Sciatic nerve (tissue), 2 donors: ENCODE measurements at places on chromosomes 7 and 10.

DNA sequence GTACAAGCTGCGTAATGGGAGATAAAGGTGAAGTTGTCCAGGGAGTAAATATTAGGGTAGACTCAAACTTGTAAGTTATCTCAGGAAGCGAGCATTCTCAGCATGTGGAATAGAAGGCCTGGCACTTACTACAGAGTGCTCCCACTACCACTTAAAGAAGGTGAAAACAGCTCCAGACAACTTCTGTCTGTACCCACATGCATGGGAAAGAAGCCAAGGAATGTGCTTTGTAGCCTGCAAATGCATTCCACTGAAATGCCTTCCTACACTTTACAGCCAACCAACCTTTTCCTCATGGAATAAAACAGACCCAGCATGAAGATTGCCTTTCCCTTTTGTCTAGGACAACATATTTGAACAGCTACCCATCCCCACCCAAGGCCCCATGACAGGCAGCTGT is 45.4 kb upstream of the NPSR1 start:
- DNase-seq = no peak

DNA sequence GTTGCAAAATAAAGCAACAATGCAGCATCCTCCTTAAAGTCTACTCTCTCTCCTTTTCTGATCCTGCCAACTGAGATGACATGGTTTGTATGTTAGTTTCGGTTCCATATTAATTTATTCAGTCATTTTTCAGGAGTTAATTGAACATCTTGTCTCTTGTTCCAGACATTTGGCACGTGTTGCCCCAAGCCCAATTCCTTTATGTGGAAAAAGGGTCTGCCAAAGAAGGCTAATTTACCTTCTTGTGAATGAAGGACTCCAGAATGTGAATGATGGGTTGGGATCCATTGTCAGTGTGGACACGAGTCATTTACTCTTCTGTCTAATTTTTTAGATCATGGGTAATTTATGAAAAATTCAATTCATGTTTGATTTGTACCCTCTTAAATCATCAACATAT is 350.9 kb upstream of the LRGUK start:
- no peak for DNase-seq

- no peak for DNase-seq
Measured at GRCh38 chr7:27251652-27252590, 9.3 kb downstream of the EVX1 start.

- no peak for DNase-seq
Measured at GRCh38 chr7:43872406-43873110, 3.2 kb upstream of the MRPS24 start.

GRCh38 chr10:127905848-127906261 is 1.0 kb upstream of the PTPRE start:
- DNase-seq = no peak

- no peak for DNase-seq
Measured at GRCh38 chr7:65430344-65431186, 56.9 kb downstream of the ZNF92 start.

DNA sequence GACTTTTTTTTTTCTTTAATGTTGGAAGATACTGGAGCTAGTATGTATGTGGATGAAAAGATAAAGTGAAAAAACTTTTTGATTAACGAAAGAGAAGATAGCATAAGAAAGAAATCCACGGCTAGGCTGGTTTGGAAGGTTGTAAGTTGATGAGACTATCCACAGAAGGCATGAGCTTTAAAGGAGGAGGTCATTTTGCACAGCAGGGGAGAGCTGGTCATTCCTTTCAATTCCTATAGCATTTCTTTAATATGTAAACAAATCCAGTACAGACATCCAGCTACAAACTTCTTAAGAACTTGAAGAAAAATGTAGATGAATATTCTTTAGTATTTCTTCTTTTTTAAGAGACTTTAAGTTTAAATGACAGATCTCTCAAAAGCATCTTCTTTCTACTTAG is 281.3 kb downstream of the CACNA2D1 start:
- DNase-seq = no peak

DNA sequence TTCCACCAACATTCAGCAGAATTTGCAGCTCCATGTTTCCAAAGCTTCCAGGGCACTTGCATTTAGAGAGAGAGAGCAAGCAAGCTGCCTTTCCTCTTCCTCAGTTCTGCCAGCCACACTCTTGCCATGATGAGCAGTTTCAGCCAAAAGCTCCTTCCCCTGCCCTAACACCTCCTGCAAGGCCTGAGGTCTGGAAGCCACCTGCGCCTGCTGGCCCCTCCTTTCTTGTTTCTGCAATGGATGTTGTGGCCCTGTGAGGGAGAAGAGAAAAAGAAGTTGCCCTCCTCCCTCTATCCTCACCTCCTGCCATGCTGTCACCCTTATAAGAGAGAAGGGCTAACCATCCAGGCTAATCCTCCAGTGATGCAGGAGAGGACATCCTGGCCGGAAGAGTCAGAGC is 48.7 kb downstream of the IKZF1 start:
- DNase-seq = no peak

GRCh38 chr7:121153995-121154394 is 165.5 kb downstream of the CPED1 start:
- DNase-seq = no peak

DNA sequence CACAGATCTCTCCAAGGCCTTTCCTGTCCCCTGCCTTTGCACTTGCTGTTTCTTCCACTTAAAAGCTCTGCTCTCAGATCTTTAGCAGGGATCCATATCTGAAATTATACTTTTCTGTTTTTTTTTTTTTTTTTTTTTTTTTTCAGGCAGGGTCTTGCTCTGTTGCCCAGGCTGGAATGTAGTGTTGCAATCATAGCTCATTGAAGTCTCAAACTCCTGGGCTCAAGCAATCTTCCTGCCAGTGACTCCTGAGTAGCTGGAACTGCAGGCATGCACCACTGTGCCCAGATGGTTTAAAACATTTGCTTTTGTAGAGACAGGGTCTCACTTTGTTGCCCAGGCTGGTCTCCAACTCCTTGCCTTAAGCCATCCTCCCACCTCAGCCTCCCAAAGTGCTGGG is 5.0 kb upstream of the TSPAN15 start:
- no peak for DNase-seq

DNA sequence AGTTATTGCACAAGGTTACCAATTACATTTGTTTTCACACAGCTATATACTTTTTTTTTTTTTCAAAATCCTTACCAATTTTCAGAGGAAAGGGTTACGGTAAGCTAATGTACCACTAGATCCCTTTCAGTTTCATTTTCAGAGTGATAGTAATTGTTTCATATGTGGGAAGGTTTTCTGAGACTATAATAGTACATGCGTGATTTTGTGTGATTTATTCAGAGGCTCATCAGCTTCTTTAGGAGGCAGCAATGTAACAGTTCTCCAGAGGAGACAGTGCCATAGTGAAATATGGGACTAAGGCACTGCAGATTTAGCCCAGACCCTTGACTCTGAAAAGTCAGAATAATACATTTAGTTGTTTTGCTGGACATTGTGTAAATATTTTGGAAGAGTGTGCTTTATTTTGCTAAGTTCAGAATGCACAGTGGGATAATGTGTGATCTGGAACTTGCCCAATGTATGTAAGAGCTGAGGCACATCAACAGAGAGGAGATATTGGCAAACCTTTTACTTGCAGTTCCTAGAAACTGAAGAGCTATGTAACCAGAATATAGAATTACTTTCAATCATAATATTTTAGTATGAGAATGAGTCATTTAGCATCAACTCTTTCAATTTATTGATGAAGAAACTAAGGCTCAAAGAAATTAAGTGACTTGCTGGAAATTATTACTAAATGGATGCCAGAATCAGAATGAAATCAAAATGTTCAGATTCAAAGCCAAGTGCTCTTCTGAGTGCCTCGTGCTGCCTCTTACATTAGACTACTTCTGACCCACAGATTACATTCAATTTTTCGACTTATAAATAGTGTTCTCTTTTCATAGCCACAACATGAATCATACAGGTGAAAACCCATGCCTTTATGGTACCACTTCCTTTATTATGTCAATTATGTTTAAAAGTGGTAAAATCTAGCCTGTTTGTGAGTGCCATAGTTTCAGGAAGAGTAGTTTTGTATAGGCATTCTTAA is 207.7 kb upstream of the TEX47 start:
- DNase-seq = no peak

DNA sequence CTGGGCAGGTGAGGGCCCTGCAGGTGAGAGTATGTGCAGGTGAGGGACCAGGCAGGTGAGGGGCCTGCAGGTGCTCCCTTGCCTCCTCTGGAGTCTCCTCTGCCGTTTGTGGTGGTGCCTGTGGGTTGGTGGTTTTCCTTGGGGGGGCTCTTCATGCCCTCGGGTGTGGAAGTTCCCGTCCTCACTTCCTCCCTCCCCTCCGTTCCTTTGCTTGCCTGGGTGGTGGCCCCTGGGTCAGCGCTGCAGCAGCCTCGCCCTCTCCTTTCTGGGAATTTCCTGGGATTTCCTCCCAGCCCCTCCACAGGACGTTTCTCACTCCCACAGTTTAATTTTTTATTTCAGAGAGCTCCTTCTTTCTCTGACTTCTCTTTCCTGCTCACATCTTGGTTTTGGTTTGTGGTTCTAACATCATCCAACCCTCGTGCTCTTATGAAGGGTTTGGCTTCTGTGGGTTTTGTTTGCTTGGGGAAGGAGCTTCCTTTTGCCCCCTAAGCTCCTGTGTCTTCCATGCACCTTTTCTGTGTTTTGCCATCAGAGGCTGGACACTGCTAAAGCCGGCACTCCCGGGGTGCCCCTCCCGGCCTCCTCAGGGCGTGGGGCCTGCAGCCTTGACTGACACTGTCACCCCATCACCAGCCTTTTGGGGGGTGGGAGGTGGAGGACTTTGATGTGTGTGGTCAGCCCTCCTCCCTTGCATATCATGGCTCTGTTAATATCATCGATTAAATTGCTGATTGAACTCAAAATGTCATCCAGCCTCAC is 29.2 kb upstream of the ADGRA1 start:
- no peak for DNase-seq

- DNase-seq = peak; percentile 45
Measured at GRCh38 chr7:47283497-47284131, 298.3 kb downstream of the TNS3 start.

DNA sequence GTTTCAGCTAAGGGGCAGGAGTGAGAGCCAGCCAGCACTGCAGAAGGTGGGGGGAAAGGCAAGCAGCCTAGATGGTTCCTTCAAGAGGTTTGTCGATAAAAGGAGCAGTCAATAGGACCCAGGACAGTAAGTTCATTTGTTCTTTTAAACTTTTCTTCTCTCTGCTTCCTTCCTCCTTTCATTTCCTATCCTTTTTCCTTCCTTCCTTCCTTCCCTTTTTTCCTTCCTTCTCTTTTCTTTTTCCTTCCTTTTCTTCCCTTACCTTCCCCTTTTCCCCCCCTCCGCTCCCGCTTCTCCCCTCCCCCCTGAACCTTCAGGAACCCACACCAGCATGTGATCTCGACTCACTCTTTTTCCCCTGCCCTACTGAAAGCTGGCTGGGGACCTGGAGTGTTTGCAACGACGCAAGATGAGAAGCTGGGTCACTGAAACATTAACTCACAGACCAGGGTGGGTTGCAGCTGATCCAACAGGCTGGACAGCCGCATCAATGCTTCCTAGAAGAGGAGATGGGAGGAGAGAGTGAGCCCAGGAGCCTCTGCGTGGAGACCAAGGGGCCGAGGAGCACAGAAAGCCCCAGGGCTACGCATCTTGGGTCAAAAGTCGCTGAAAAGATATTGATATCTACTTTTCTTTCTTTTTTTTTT is 103.4 kb upstream of the SDK1 start:
- peak; percentile 5 for DNase-seq

DNA sequence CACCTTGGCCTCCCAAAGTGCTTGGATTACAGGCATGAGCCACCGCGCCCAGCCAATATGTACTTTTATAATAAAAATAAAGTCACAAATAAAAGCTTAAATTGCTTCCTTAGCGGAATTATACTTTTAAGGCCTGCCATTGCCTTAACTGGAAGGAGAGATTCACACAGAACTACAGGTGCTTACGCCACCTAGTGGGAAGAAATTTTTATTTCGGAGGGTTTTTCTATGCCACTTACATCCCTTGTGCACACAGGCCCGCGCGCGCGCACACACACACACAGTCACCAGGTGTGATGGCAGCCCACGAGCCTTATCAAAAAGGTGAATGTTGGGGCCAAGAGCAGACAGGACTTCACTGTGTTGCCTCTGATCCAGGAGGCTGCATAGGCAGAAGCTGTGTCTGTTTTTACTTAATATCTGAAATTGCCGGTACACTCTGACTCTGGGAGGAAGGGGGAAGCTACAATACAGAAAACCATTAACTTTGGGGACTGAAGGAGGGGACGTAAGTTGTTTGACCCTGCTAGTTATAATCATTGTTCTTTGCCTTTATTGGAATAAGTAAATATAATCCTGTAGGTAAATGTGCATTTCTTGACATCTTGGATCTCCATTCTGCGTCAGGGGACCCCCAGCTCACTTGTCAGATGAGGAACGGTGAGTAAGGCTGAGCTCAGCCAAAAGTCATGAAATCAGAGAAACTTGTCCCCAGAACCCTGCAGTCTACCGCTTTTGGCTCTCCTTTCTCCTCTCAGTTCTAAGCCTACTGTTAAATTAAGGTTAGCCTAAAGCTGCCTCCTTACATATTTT is 87.1 kb downstream of the SLC16A9 start:
- DNase-seq = no peak

- no peak for DNase-seq
Measured at GRCh38 chr10:62063795-62064472, 162.4 kb downstream of the ARID5B start.

DNA sequence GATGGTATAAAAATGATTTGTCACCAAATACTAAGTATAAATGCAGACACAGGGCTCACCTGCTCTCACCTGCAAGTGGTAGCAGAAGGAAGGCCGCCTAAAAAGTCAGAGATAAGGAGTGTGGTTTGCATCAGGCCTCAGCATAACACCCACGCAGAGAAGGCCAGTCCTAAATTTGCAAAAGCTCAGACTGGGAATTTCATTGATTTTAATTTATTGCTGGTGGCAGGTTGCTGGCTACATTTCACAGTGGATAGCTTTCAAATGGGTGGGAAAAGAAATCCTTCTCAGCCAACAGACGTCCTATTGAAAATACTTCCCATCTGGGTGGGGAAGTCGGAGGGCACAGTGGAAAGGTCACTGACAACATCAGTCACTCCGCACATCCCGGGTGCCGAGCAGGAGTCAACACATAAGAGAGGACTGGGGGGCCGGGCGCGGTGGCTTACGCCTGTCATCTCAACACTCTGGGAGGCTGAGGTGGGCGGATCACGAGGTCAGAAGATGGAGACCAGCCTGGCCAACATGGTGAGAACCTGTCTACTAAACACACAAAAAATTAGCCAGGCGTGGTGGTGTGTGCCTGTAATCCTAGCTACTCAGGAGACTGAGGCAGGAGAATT is 561.8 kb upstream of the MKI67 start:
- no peak for DNase-seq

GRCh38 chr7:77679608-77680007 is 16.7 kb upstream of the RSBN1L start:
- DNase-seq = no peak

DNA sequence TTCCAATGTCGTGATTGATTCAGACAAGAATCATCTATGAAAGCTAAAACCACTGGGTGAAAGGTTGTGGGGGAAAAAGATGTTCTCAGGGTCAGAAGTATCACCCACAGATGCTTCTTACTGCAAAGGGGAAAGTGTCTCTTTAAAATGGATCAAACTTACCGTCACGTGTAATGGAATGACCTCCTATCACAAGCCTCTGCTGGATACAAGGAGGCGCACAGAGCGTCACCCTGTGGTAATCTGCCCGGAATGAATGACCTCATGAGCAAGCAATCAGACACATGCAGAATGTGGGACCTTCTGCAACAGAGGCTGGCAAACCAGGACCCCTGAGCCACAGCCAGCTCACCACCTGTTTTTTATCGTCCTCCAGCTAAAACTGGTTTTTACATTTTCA is 33.0 kb downstream of the WIPF3 start:
- no peak for DNase-seq

GRCh38 chr10:125976960-125977605 is 80.7 kb downstream of the FANK1 start:
- no peak for DNase-seq
